ENCODE measurements at places on chromosomes 2 and 18. TPM values are rescaled to one million over a fixed set of nuclear protein-coding genes. Genes with fewer than 3 reads are reported as not detected.

DNA sequence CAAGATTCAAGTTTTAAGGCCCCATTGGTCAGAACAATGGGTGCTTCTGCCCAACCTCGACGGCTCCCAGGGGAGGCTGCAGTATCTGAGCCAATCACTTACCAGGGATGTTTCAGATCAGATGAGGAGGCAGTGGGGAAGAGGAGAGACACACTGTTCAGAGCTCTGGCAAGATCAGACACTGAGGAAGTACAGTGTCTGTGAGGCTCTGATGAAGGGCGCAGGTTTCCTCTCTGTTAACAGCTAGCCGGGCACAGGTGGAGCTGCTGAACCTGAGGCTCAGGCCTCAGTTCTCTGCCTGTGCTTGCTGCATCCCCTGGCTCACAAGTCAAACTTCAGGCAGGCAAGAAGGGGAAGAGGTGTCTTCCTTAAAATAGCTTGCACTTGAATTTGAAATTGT, 69.7 kb downstream of the TPO start:
- DNase-seq, result no peak

DNA sequence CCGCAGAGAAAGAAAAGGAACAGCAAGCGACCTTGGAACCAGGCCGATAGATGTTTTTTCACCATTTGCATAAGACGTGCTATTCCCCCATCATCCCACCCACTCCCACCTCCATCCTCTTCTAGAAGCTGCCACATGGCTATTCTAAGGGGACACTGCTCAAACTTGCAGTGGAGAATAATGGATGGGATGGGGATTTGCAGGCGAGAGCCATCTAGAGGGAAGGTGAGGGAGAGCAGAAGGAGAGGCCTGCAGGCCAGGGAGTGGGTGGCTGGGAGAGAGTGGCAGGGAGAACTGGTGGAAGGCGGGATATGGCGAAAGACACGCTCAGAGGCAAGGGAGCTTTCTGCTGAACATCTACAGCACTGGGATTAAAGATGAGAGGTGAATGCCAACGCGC, 84.9 kb downstream of the MAPK4 start:
- no peak for DNase-seq

DNA sequence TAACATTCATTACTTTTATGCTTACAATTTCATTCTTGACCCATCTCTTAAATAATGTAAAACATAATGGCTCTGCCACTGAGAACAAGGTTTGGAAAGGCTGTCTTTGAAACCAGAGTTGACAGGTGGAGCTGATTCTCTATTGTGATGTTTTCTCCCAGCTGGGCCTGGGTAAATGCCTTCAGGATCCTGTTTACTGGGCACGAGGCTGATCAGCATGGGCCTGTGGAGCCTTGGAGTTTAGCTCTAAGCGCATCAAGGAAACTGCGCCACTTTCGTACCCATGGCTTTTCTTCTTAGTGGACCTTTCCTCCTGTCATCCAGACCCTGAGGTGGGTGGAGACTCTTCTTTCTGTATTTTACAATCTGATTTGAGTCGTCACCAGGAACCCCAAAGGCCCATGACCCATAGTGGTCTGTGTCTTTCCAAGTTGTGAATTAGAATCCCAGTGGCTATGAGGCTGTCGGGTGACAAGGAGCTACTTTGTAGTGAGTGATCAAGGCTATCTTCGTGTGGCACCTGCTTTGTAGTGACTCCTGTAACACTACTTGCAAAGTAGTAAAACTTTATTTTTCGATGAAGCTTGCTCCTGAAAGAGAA, 123.1 kb downstream of the LPIN1 start:
- no peak for DNase-seq

DNA sequence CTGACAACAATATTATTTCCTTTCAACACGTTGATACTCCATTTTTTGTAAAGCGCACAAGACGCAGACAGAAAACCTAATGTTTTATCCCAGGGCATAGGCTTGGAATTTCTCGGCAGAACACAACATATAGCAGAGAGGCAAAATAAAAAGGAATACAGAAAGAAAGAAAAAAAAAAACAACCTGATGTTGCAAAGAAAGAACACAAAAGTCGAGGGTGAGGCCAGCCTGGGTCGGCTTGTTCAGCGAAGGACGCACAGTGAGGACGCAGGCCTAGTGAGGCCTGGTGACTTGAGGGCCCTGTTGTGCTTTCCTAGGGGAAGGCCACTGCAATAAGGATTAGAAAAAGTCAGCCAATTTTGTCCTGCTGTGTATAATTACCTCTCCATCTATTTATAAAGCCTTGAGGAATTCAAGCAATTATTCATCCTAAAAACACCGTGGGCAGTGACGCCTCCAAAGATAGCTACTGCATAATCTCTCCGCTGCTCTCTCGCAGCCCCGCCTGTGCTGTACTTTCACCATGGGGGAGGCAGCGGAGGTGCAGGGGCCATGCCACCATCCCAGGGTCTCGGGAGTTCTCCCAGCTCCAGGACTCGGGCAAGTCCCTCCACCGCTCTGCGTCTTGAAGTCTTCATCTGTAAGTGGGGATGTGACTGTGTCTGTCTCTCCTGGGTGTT, 61.9 kb upstream of the SH3RF3 start:
- DNase-seq, result no peak

DNA sequence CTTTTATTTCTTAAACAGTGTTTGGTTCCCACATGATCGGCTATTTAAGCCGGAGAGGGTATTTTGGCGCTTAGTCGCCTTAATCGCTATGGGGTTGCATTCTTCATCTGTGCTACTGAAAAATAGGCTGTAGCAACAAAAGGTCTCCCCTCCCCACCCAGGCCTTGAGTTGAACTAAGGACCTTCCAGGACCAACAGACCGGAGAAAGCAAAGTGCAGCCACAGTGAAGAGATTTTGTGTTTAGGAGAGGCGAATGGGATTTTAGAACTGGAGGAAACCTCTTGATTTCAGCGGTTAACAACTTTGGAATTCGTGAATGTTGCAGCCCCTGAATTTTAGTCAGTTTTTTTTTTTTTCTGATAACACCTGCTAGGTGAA, 1.4 kb downstream of the ITGA6 start:
- no peak for DNase-seq

KANSL1L gene
- 69.6 TPM for total RNA-seq

GRCh38 chr18:5895299-5895875, at the start of gene TMEM200C:
TSS of gene TMEM200C (minus strand) at chr18:5895522. CDS start at chr18:5892063, 3,459 bp downstream.
- DNase-seq, result no peak

ZNF396 gene
- 6.2 TPM for total RNA-seq

DNA sequence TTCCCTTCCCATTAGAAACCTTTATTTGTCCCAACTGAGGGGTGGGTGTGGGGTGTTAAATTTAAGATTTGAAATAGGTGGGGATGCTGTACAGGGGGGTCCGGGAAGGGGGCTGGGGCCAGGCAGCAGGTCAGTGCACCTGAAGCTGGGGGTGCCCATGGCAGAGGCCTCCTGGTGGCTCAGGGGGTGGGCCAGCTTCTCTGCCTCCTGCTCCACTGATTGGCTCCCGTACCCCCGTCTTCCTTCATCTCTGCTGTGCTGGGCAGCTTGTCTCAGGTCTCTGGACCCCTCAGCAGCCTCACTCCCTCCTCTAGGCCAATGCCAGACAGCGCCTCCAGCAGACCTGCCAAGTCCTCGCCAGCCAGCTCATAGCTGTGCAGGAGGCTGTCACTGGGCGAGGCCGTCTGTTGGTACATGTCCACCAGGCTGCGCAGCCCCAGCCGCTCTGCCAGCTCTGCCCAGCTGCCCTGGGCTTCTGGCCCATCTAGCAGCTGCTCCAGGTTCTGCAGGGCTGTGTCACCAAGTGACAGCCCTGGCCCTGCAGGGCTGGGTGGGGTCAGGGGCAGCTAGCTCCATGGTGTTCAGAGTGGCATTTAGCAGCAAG, 2.0 kb upstream of the ANKRD62 start:
- DNase-seq, result no peak

GBX2 gene
- 1.9 TPM for total RNA-seq

DNA sequence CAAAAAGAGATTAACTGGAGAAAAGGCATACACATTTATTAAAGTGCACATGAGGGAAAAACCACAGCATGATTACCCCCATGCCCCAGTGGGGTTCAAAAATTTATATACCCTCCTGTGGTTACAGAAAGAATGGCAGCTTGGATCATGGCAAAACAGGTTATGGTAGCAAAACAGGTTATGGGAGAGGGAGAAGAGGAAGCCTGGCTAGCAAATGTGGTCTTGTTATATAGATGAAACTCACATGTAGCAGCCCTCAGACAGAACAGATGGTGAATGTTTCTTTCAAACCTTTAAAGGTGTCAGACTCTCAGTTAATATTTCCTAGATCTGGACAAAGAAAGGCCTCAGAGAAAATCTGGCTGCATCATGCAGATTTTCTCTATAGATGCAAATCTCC, 178.2 kb upstream of the ZC3H15 start:
- no peak for DNase-seq

GRCh38 chr2:102191501-102191900, 4.7 kb downstream of the IL1RL2 start:
- DNase-seq, result no peak

DNA sequence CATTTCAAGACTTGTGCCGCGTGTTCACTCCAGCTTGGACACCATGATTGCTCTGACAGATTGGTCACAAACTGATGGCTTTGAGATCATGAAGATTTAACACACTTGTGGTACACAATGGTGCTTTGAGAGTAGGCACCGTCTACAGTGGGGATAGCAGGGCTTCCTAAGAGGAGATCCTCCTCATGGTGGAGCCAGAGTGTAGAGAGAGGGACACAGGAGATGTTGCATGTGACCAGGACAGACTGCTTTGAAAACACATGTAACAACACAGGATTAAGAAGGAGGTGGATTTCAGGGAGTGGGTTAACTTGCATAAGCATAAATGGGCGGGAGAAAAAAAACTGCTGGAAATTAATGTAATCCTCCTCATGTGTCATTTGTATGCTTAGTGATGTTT, 95.7 kb upstream of the LINC00305 start:
- DNase-seq, result no peak
